ENCODE measurements at places on chromosomes 7 and 10.

GRCh38 chr7:139600306-139600705 lies 76.8 kb downstream of the CLEC2L start:
- no peak for DNase-seq

DNA sequence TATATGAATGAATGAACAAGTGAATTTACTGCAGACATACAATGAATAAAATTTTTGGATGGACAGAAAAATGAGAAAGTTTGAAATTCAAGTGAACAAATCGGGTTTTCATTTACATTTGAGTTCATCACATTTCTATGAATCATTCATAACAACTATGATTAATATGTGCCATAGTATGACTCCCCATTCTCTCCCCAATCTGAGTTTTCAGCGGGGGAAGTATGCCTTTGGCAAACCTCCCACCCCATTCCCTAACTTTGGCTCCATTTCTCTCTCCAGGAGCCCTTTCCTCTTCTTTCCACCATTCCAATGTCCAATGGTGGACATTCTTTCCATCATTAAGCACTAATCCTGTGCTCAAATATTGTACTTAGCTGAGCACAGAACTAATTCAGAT lies 96.8 kb upstream of the LSM8 start:
- DNase-seq: no peak

DNA sequence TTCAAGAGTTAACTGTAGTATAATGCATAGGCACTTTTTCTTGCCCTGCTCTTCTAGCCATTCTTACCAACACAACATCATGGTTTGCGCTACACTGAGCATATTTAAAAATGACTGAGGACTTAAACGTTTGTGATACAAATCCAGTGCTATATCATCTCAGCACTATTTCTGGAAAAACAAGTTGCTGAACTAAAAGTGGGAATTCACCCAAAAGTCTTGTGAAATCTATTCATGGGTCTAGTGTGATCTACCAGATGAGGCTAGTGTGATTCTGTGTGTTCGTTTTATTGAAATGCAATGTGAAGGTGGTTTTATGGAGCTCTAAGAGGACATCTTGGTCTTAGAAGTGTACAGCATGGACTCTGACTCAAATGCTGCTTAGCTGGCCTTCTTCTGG lies 584.6 kb upstream of the POM121L12 start:
- no peak for DNase-seq

GRCh38 chr7:12623885-12624498 lies 53.5 kb downstream of the SCIN start:
- peak; percentile 27 for DNase-seq

DNA sequence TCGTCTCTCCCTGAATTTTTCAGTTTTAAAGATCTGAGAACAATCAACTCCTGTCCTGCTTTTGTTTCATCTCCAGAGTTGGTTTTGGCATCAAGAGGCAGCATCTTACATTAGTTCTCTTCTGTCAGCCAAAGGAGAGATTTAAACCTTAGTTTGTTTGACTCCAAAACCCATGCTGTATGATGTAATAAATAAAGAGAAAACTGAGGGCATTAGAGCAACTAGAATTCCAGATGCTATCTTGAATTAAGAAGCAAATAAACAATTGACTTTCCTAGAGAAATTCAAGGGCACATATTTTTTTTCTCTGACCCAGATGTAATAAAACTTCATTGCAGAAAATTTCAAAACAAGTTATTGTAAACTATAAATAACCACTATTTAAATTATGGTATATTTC lies 54.4 kb downstream of the INHBA start:
- no peak for DNase-seq

- no peak for DNase-seq
Measured at GRCh38 chr10:132011445-132011844, 29.7 kb upstream of the BNIP3 start.

DNA sequence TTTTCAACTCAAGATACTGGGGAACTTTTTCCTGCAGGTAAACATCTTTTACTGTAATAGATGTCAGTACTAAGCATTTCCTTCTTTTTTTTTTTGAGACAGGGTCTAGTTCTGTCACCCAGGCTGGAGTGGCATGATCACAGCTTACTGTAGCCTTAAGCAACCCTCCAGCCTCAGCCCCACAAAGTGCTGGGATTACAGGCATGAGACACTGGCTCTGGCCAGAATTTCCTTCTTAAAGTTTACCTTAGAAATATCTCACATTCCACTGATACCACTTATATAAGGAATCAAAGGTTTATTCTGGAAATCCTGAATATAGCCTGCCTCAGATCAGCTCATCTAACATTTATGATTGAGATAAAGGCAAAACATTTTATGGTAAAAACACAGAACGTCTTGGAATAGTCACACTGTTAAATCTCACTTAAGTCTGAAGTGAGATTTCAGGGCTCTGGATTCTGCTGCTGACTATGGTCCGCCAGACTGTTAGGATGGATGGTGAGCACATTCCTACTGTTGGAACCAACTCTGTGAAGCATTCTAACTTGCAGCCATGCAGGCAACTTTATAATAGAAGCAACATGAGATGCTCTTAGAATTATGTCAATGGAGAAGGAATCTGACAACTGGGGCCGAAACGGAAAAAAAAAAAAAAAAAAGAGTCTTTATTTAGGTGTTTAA lies 151.9 kb downstream of the ZMYND11 start:
- no peak for DNase-seq

DNA sequence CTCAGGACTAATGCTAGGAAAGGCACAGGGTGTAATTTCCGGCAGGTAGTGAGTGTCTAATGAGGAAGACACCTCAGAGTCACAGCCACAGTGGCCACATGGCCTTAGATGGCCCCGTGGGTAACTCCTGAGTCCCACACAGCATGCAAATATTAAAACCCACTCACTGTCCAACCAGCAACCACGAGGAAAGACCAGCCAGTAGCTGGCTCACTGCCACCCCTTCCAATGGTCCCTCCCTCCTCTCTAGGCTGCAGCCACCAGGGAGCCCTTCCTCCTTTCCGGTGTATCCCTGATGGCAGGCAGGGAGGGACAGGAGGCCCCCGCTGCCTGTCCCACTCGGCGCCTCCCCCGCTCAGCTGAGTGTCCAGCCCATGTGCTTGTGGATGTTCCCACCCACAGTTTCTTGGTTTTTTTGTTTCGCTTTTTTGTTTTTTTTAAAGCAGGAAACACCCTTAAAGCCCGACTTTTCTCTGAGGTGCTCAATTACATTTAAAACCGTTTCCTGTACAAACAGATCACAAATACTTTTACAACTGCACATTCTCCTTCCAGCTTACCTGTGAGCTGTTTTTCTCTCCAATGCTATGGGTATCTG lies 9.2 kb downstream of the BNIP3 start:
- DNase-seq: no peak

Data from NCI-H526 (cell line).